ENCODE measurements at places on chromosomes 6 and 20.

DNA sequence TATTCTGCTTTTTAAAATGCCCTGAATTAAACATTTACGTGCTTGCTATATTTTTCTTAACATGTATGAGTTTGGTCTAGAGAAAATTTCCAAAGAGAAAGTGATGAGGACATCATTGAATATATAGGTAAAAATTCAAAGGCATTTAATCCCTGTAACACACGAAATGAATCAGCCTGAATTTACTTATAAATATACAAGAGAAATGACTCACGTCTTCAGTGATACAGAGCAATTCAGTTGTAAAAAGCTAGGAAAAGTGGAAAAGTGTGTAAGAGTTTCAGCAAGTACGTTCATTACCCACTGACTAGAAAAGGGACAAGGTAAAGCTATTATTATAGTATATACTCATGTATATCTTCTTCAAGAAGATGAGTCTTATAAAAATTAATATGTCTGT lies 124.8 kb downstream of the HIVEP1 start:
- no peak for DNase-seq

DNA sequence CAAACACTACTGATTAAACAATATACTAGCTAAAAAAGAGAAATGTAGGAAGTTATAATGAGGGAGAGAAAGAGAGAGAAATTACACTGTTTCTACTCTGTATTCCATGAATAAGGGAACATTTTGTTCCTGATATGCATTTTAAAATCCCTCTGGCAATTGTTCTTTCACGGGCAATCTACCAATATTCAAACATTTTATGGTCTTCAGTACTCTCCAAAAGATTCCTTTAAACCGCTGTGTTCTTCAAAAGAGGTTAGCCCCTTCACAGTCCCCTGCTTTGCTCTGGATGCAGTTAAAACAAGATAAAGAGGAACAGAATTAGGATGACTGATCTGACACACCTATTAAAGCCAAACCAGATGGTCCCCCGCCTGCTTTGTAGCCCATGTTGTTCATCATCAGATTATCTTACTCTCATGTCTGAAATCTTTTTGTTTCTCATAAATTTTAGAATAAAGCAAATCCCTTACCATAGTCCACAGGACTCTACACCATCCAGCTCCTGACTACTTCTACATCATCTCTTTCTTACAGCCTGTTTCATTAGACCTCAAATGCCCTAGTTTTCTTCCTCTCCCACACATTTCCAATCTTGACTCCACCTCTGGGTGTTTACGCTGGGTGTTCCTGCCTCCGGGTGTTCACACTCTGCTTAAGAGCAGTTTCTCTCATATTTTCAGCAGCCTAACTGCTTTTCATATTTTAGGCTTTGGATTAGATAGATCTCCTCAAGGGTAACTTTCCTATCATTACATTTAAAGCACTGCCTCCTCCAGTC lies 399.7 kb downstream of the COL12A1 start:
- DNase-seq: no peak

GRCh38 chr6:98880486-98880885 lies 46.1 kb downstream of the POU3F2 start:
- DNase-seq: no peak

GRCh38 chr6:10426781-10427279 lies 12.0 kb upstream of the TFAP2A start:
- no peak for DNase-seq

GRCh38 chr20:60469829-60470228 lies 511.6 kb downstream of the CDH26 start:
- DNase-seq: no peak

DNA sequence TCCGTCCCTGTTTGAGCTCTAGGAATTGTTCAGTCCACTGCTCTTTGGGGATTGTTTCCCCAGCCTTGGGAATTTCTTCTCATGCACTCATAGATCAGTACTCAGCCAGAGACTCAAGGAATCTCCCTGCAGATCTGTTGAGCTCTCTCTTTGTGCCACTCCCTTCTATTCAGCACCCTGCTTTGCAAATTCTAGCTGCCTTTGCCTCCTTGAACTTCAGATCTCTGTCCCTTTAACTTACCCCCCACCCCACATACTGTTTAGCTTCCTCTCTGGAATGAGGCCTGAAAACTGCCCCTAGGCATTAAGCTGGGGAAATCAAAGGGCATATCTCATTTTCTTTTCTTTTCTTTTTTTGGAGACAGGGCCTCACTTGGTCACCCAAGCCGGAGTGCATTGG lies 30.5 kb downstream of the QRSL1 start:
- DNase-seq: no peak

DNA sequence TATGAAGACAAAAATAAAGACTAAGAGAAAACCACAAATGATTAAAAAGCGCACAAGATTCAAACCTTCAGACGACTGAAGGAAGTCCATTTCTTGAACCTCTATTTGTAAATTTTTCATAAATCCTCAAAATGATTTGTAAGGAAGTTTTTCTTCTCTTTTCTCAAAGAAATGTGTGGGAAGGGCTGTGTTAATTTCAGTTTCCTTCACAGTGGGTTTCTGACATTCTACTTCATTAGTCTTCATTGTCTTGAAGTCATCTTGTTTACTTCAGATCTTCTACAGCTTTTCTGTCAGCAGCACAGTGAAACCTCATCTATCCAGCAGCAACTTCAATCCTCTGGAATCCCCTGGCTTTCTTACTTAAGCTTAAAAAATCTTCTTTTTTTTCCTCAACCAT lies 87.6 kb upstream of the MYLIP start:
- DNase-seq: no peak

DNA sequence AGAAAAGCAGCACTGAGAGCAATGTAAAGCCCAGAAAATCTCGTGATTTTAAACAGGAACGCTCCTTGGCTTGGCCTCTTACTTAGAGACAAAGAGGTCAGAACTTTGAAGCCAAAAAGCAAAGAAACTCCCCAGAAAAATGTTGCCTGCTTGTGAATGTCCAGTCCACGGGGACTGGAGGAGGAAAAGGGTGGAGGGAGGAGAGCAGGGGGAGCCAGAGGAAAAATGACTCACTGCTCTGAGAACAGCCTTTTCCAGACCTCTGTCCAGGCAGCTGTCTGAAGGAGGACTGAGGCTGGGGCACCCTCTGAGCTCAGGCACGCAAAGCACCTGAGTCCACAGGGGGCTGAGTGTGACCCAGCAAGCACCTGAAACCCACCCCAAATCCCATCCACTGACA lies 64.7 kb downstream of the TRAM2 start:
- no peak for DNase-seq

DNA sequence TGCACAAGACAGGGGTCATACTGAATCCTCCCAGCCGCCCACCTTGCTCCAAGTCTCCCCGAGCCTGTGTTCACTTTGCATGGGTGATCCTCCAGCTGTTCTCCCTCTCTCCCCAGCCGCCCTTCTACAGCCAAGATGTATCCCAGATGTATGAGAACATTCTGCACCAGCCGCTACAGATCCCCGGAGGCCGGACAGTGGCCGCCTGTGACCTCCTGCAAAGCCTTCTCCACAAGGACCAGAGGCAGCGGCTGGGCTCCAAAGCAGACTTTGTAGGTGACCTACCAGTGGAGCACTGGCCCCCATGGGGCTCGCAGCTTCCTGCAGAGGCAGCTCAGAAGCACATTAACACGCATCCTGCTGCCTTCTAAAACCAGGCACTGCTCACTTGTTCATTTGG lies 14.6 kb upstream of the IFT52 start:
- DNase-seq: no peak

- DNase-seq: no peak
Measured at GRCh38 chr6:55456016-55456415, 123.0 kb downstream of the HMGCLL1 start.

DNA sequence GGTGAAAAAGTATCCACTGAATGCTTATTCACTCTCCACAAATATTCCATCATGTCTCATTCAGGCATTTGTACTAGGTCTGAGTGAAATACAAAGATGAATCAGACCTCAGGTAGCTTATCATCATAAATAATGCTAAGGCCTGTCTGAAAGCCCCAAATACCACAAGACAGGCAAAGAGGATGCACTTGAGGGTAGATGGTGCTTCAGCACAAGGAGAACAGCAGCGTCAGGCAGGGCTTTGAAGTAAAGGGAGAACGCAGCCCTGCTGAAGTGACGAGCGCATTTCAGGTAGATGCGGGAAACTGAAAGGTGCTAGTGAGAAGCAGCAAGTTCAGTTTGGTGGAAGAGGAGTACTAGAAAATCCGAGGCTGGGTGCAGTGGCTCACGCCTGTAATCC lies 38.7 kb downstream of the MAP3K5 start:
- no peak for DNase-seq

GRCh38 chr6:38876475-38876874 lies 161.4 kb downstream of the DNAH8 start:
- DNase-seq: no peak

GRCh38 chr6:3023663-3024483 lies 24.2 kb downstream of the NQO2 start:
- peak; percentile 78 for DNase-seq

DNA sequence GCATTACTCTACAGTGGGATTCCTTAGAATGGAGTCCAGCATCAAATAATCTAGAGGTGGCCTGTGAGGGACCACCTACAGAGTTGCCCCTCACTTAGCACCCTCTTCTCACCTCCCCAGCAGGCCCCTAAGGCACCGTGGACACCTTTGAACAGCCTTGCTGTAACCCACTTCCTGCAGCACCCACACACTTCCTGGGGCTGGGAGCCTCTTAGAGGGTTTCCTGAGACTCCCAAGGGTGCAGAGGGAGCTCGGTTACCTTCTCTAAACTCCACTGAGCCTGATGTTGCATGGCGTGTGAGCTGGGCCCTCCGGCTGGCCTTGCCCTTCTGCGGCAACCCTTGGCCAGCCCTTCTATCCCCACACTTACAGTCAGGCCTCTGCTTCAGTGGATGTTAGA lies 7.3 kb upstream of the SIRPG start:
- no peak for DNase-seq

- no peak for DNase-seq
Measured at GRCh38 chr6:36326356-36326995, 10.2 kb downstream of the BNIP5 start.

DNA sequence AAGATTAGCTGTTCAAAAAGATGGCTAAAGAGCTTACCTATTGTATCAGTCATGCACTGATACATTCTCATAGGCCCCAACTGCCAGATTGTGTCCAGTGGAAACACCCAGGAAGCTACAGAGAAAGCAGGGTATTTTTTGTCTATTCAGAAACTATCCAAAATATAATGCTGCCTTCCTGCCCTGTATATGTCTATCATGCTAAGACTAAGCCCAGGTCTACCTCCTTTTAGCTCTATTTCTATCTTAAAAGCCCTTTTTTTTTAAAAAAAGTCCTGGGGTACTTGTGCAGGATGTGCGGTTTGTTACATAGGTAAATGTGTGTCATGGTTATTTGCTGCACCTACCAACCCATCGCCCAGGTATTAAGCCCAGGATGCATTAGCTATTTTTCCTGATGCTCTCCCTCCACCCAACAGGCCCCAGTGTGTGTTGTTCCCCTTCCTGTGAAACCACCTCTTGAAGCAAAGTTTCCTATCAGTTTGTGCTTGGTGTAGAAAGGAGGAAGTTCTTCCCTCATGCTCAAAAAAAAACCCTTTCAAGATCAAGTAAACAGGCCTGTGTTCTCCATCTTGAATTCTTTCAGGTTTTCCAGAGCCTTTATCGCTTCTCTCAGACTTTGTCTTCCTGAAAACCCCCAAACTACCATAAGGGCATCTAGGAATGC lies 514 bp downstream of the DEFB129 start:
- DNase-seq: no peak

GRCh38 chr6:43186706-43187105 lies 4.7 kb downstream of the CUL9 start:
- no peak for DNase-seq

- no peak for DNase-seq
Measured at GRCh38 chr20:48238326-48238725, 453.0 kb upstream of the SULF2 start.

- no peak for DNase-seq
Measured at GRCh38 chr6:11322252-11322885, 89.9 kb upstream of the NEDD9 start.

DNA sequence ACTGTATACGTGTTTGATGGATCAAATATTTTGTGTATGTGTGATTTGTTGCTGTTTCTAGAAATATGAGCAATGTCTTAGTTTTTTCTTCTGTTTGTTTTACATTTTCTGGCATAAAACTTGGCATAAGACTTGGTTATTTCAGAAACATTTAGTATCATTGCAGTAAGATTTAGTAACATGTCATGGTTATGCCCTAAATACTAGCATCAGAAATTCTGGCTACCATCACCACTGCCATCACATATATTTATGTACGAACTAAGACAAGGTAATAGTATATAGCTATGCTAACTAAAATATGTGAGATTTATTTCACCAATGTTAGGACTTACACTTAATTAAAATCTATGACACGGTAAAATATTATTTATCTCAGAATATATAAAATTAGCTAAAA lies 10.3 kb upstream of the ADGRG6 start:
- DNase-seq: no peak

- DNase-seq: no peak
Measured at GRCh38 chr6:40444811-40445210, 142.4 kb downstream of the LRFN2 start.

GRCh38 chr20:40307997-40308396 lies 381.0 kb downstream of the MAFB start:
- no peak for DNase-seq

GRCh38 chr6:10719296-10719963 lies 3.4 kb upstream of the TMEM14C start:
- DNase-seq: no peak

DNA sequence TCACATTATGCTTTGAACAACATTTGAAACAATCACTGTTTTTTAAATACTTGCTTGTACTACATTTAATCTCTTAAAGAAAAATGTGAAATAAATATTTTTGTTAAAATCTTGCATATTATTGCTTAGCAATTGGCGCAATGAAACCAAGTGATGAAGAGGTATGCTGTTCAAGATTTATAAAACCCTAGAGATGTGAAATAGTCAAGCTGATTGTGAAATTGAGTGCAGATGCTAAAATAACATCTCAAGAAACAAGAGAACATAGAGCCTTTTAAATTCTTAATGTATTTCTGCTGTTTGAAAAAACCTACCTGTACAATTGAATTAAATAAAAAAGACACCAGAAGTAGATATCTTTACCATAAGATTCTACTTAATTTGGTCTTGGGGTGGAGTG lies 179.2 kb upstream of the MCHR2 start:
- no peak for DNase-seq

GRCh38 chr6:7425808-7426190 lies 36.2 kb downstream of the RIOK1 start:
- DNase-seq: no peak

- no peak for DNase-seq
Measured at GRCh38 chr20:19113343-19113930, 99.0 kb upstream of the SLC24A3 start.

- DNase-seq: no peak
Measured at GRCh38 chr6:44269178-44269920, 901 bp upstream of the TMEM151B start.

All from AG09319 (cell line).